ENCODE measurements at places on chromosomes 7 and 10.

DNA sequence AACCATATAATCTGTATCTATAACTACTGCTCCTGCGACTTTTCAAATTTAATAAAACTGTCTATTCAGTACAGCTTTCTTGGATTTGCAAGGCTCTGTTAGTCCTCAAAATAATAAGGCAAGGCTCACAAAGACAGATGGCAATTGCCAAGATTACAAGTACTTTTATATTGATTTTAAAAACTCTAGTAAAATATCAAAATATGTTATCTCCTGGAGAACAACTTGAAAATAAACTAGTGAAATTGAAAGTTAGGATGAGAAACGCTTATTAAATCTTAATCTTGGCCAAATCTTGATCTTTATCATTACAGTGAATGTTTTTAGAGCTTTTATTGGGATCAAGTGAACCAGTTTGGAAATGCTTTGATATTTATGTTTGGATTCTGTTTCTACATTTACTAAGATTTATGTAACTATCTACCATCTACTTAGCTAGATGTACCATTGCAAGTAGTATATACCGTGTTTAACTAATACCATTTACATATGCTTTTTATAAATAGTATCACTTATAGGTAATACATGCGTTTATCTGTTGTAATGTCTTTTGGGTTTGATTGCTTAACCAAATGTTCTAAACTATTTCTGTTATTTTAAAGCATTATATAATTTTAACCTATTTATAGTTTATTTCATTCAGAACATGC lies 70.0 kb downstream of the CABCOCO1 start:
- DNase-seq, result no peak

- DNase-seq, result peak; percentile 67
These were observed 276.5 kb downstream of the MAGI2 start for GRCh38 chr7:79176859-79177477.

DNA sequence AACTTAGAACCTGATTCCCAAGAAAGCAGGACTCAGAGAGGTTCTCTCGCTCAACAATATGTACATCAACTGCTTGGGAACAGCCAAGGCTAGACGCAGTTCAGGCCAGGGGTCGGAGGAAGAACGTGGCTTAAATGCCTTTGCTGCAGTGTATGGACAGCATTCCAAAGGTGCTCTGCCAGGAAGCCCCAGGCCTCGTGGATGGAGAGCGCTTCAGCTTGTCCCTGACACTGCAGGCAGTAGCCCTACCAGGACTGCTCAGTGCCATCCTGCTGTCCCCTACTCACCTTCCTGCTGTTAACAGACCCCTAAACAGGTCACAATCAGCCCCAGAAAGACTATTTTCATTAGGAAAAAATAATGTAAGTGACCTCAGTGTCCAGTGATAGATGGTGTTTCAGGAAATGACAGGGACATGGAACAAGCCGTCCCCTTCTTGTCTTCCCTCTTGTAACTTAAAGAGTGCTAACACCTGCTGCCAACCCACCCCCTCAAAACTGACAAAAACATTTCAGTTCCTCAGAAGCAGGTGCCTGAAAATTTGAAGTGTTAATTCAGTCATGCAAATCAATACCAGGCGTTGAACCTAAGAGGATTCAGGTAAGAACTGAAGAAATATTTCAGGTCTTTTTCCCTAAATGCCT lies 16.5 kb downstream of the CREB3L2 start:
- DNase-seq, result no peak

DNA sequence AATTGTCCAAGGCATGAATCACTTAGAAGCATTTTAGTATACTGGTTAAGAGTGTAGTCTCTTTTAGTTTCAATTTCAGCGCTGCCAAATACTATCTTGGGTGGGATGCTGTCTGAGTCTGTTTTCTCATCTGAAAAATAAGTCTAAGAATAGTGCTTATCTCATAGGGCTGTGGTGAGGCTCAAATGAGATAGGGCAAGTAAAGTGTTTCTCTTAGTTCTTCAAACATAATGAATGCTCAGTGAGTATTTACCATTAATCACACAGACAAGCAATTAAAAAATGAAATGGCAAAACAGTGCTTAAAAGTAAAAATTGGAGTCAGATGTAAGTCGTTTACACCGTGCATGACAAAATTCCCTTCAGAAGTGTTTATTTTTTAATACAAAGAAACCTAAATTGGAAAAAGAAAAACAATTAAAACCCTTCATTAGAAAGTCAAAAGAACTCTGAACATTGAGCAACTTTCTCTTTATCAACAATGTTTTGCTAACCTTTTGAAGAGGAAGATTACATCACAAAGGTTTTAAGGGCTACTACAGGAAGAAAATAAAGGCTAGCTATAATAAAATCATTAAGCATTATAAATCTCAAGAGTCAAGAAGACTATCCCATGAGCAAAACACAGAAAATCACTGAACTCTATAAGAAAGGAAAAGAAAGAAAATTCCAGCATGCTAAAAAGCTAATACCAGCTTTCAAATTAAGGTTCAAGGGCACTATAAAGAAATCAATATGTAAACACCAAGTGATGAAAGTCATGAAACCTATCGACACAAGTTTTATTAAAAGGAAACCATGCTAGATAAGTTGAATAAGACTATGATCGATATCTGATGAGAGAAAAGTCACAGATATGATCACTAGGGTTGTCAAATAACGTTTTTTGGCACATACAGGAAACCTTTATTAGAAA lies 45.6 kb upstream of the C1GALT1 start:
- DNase-seq, result no peak

DNA sequence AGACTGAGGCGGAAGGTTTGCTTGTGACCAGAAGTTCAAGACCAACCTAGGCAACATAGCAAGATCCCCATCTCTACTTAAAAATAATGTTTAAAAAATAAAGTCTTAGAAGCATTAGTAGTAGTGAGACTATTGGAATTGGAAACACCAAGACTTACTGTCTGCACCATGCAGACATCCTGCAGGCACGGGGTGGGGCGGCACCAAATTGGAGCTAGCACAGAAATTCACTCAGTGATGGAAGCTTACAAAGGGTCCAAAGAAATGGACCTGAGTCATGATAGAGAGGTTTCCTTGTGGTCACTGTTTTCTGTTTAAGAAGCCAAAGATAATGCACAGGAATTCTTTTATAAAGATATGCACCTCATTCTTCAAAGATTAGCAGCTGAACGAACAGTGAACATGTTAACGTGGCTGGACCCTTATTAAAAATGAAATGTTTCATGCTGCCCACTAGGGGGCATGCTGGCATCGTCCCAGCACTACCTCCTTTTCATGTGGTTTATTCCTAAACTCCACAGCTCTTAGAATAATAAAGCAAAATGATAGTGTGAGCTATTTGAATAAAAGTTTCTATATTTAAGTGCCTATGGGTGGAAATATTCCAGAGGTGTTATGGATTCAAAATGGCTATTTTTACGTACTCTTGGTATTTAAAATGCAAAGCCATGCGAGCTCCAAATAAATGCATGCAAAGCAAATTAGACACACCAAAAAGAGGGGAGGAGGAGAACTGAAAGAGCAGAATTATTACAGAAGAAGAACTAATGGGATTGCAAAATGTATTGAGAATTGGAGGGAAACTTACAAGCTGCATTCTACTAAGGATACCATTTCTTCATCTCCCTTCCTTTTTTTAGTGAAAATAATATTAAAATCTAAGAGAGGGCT lies 28.6 kb downstream of the PDSS1 start:
- peak; percentile 83 for DNase-seq

Data from Karpas-422 (cell line).